A549 treated with Hydrocortisone at 1 μM for 4 hours (cell line): ENCODE measurements at places on chromosomes 2 and 18. TPM values are rescaled to one million over a fixed set of nuclear protein-coding genes. Genes with fewer than 3 reads are reported as not detected.

The DSEL gene
- total RNA-seq = 0.37 to 0.62 TPM (median 0.43 TPM) in 5 replicates

The GRB14 gene
- 4.9 to 6.4 TPM (median 5.2 TPM) in 5 replicates for total RNA-seq

The FAM161A gene
- total RNA-seq = 5.8 to 10.0 TPM (median 8.4 TPM) in 5 replicates

The TTN gene
- total RNA-seq = under 0.01 to 0.01 TPM (median under 0.01 TPM) in 5 replicates

The GRHL1 gene
- total RNA-seq = 0.72 to 1.2 TPM (median 0.84 TPM) in 5 replicates

The GFPT1 gene
- total RNA-seq = 17.4 to 25.4 TPM (median 24.1 TPM) in 5 replicates

The LTBP1 gene
- total RNA-seq = 22.2 to 41.7 TPM (median 31.2 TPM) in 5 replicates
